ENCODE measurements at places on chromosomes 11 and 22. TPM values are rescaled to one million over a fixed set of nuclear protein-coding genes. Genes with fewer than 3 reads are reported as not detected.

DNA sequence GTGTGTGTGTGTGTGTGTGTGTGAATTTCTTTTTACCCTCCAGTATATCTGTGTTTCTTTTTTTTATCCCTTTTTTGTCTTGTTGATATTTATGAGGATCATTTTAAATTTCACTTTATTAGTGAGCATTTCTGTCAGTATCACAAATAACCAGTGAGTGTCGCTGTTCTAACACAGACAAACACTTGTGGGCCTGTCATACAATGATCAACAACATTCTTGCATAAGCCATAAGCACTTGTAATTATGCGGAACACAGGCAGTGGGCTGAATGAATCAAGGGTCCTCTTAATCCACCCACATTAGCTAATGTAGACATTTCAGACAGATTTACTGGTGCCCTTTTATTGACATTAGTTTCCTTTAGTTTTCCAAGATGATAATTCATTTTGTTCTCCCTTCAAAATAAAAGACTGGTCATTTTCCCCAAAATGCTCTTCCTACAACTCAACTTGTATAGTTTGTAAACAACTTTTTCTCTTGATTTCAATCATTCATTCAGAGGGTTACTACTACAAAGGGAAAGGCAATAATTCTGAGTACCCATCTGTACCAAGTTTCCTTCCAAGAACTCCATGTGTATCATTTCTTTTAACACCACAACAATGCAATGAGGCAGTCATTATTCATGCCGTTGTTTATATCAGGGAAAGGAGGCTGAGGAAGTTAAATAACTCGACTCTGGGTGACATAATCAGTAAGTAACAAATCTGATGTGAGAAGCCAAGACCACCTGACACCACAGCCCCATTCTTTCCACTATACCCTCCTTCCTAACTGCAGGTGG is 34.5 kb upstream of the ANO3 start:
- DNase-seq: no peak
- no peaks in the 10 kb centered on the region for H3K27me3 ChIP-seq
- H3K36me3 ChIP-seq: no peaks in the 10 kb centered on the region
- no peak overlapping the region for H3K27ac ChIP-seq

Gene SCGB1C1
- total RNA-seq: not detected

Gene CLMP
- total RNA-seq: 24.2 TPM

- H3K27me3 ChIP-seq: no peaks in the 10 kb centered on the region
- H3K4me3 ChIP-seq: peak overlapping the region; percentile 78
- H3K4me1 ChIP-seq: peaks cover 26% of the 10 kb centered on the region
- H3K36me3 ChIP-seq: no peaks in the 10 kb centered on the region
Measured at GRCh38 chr11:129252621-129253020, 60.5 kb upstream of the ARHGAP32 start.

Gene OR4A47
- total RNA-seq: not detected

DNA sequence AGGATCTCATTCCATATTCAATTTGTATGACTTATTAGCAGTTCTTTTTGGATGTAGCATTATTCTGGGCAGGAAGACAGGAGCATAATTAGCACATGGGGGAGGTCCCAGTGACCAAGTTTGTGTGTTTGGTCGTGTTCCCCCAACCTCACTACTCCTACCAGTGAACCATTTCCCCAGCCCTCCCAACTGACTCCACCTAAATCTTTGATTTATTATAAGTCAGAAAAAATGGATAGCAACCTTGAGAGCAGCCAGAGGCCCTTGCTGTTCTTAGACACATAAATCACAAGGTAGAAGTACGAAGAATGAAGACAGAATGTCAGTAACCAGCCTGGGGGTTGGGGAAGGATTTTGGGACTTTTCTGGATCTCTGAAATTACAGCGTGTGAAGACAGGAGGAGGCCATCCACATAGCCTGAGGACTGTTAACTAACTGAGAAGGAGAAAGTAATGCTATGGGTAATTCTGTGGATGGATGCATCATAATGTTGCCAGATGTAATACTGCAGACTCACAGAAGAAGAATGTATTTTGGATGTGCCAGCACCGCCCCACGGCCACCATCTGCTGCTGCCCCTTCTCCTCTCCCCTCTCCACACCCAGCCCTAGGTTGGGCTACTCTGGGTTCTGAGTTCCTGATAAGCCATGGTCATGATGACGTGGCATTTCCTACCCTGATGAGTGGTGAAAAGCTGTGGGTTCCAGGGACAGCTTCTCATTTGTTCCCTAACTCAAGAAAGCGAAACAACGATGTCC is 124.3 kb upstream of the TTC12 start:
- no peak for DNase-seq
- no peak overlapping the region for H3K27ac ChIP-seq
- peaks cover 13% of the 10 kb centered on the region for H3K27me3 ChIP-seq
- H3K36me3 ChIP-seq: peaks cover 4% of the 10 kb centered on the region
- peaks cover 58% of the 10 kb centered on the region for H3K4me1 ChIP-seq
- no peak overlapping the region for H3K4me3 ChIP-seq

DNA sequence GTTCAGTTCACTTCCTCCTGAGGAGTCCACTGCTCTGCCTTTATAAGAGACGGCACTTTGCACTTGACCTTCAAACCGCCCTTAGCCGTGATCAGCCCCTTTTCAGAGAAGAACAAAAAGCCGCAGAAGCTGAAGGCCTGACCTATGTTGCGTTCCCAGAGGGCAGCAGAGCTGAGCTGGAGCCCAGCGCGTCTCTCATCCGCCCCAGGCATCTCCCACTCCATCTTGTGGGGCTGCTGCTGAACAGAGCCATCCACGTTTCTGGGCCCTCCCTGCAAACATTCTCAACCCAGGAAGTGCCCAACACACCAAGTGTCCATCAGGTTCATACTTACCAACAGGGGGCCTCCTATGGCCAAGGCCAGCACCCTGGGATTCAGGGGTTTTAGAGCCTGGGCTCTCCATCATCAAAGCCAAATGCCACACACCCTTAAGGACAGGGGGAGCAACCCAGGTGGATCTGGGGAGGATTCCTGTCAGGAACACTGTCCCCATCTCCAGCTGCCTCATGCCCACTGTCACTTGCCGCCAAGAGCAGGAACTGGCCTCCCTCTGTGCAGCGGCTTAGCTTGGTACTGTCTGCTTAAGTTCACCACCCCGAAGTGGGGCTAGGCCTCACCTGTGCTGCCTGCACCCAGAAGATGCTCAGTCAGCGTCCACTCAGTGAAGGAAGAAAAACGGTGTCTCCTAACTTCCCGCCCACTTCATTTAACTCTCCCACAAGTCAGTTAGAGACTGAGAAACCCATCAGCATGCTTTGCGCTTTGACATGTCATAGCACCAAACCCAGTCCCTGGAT is 16.0 kb upstream of the EFCAB6 start:
- H3K36me3 ChIP-seq: no peaks in the 10 kb centered on the region
- peaks cover 9% of the 10 kb centered on the region for H3K27me3 ChIP-seq
- peak overlapping the region; percentile 96 for H3K27ac ChIP-seq
- peaks cover 65% of the 10 kb centered on the region for H3K4me1 ChIP-seq

Gene RASL10A
- total RNA-seq: 1.3 TPM

DNA sequence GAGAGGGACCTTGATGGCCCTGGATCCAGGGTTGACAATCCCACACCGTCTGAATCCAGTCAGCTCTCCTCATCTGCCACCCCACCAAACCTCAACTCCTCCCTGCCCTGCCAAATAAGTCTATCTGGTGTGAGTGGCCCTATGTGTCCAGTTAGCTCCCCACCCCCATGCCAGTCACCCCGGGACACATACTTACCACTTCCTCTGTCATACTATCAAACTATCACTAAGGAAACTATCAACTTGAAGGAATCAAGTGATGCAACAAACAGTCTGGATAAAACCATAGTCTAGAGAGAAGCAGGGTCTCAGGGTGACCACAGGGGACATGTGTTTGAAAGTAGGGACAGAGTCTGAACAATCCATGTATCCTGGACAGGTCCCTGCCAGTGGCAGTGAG is 13.2 kb upstream of the CSF2RB start:
- peaks cover 6% of the 10 kb centered on the region for H3K27me3 ChIP-seq
- no peak overlapping the region for H3K27ac ChIP-seq
- peaks cover 5% of the 10 kb centered on the region for H3K36me3 ChIP-seq
- no peak overlapping the region for H3K4me3 ChIP-seq
- no peak for DNase-seq
- H3K4me1 ChIP-seq: peaks cover 4% of the 10 kb centered on the region

DNA sequence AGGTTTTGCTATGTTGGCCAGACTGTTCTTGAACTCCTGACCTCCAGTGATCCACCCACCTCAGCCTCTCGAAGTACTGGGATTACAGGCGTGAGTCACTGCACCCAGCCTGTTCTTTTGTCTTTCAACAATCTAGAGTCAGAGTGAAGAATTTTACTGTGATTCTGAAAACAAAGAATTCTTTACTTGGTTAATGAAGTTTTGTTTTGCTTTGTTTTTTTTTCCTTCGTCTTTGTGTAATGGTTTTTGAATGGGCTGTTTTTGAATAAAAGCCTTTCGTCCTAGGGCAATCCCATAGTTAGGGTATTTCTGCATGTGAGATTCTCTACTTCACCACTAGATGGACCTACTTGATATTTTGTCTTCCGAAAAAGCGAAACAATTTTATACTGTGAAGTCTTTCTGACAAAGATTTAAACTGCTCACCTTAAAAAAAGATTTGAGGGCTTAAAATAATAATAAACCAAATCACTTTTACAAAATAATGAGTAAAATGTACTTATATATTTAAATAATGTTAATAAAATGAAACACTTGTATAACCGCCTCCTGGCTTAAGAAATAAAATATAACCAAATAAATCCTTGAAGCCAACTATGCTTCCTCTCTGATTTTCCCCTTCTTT is 43.4 kb upstream of the SC5D start:
- peaks cover 3% of the 10 kb centered on the region for H3K36me3 ChIP-seq
- no peak overlapping the region for H3K4me3 ChIP-seq
- H3K4me1 ChIP-seq: no peaks in the 10 kb centered on the region
- no peak for DNase-seq
- H3K27me3 ChIP-seq: no peaks in the 10 kb centered on the region
- no peak overlapping the region for H3K27ac ChIP-seq

GRCh38 chr11:2507212-2507901 is 62.5 kb downstream of the KCNQ1 start:
- H3K4me1 ChIP-seq: peaks cover 3% of the 10 kb centered on the region
- H3K27ac ChIP-seq: no peak overlapping the region
- H3K27me3 ChIP-seq: peaks cover 7% of the 10 kb centered on the region
- H3K4me3 ChIP-seq: no peak overlapping the region

Gene ACRV1
- total RNA-seq: not detected

GRCh38 chr11:124930799-124931198 is 5.0 kb downstream of the HEPACAM start:
- H3K4me3 ChIP-seq: no peak overlapping the region
- no peaks in the 10 kb centered on the region for H3K36me3 ChIP-seq
- no peak overlapping the region for H3K27ac ChIP-seq
- H3K4me1 ChIP-seq: no peaks in the 10 kb centered on the region
- no peak for DNase-seq
- H3K27me3 ChIP-seq: no peaks in the 10 kb centered on the region

Gene SLCO2B1
- total RNA-seq: not detected

- DNase-seq: no peak
- H3K27me3 ChIP-seq: peaks cover 3% of the 10 kb centered on the region
- no peaks in the 10 kb centered on the region for H3K4me1 ChIP-seq
Measured at GRCh38 chr22:19590696-19591095, 66.5 kb upstream of the CLDN5 start.

- H3K36me3 ChIP-seq: peaks cover 3% of the 10 kb centered on the region
- no peak for DNase-seq
- no peaks in the 10 kb centered on the region for H3K27me3 ChIP-seq
- no peak overlapping the region for H3K27ac ChIP-seq
Measured at GRCh38 chr22:48884786-48885185, 942.9 kb downstream of the BRD1 start.

DNA sequence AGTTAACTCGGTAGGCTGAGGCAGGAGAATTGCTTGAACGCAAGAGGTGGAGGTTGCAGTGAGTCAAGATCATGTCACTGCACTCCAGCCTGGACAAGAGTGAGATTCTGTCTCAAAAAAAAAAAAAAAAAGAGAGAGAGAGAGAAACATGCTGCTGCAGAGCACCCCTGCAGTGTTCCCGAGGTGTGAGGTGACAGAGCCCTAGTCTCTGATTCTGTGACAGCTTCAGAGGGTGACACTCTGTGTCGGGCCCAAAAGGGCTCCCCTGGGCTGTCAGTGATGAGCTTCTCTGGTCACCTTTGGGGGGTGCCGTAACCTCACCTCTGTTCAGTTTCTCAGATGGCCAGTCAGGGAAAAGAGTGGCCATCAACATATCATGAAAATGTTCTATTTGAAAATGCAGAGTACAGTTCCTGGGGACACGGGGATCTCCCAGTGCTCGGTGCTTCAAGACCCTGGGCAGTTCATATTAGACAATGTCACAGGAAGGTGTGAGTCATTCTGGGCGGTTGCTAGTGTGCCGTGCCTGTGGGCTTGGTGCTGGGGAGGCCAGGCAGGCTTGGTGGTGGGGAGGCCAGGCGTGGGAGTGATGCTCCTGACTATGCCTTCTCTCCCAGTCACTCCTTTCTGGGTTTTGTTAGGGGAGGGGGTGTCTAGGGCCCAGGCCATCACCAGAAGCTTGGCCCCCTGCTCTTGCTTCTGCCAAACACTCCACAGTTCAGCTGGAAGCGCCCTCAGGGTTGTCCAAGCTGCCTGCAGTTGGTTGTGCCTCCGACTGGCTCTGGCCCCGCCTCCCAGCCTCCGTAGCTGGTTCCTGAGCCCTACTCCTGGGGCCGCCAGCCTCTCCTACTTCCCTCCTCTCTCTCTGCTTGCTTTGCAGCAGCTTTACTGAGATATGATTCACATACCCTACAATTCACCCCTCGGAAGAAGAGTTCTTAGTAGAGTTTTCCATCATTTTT is 52.5 kb upstream of the CLDN5 start:
- H3K4me3 ChIP-seq: peak overlapping the region; percentile 4
- peaks cover 2% of the 10 kb centered on the region for H3K27me3 ChIP-seq
- H3K4me1 ChIP-seq: peaks cover 12% of the 10 kb centered on the region

- H3K4me1 ChIP-seq: no peaks in the 10 kb centered on the region
- H3K36me3 ChIP-seq: no peaks in the 10 kb centered on the region
- H3K27ac ChIP-seq: no peak overlapping the region
- DNase-seq: no peak
- peaks cover 4% of the 10 kb centered on the region for H3K27me3 ChIP-seq
Measured at GRCh38 chr11:47991266-47991830, 11.0 kb downstream of the PTPRJ start.

Gene SCGB1D4
- total RNA-seq: not detected

Gene OR52H1
- total RNA-seq: not detected

DNA sequence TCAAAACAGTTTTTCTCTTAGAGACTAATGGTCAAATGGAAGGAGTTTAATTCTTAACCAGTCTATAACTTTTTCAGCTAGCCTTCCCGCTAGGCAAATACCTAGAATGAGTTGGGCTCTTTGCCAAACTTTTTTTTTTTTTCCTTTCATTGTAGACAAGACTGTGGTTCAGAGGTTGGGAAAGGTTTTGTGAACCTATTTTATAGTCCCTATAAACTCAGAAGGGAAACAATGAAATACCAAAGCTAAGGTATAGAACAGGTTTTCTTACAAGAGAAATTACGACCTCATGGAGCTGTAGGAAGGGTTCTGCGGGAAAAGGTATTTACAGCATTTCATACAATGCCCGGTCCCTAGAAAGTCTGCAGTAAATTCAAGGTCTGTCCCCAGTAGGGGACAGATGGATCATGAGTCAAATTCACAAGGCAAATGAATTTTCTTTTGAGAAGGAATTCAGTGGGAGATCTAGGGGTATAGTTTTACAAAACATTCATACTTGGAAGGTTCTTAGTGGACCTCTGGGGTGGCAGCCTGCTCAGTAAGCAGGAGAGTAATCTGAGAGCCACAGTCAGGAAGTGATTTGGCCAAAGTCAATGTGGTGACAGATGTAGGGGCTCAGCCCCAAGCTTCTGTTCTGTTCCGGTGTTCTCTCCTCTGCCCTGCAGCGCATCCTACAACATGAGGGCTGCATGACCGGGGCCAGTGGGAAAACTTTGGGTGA is 146.8 kb downstream of the DBX1 start:
- peaks cover 7% of the 10 kb centered on the region for H3K4me1 ChIP-seq
- no peaks in the 10 kb centered on the region for H3K36me3 ChIP-seq
- DNase-seq: no peak
- no peak overlapping the region for H3K27ac ChIP-seq
